ENCODE measurements at places on chromosomes 16 and 17. TPM values are rescaled to one million over a fixed set of nuclear protein-coding genes. Genes with fewer than 3 reads are reported as not detected.

Gene PIK3R5
- 89.4 TPM for total RNA-seq

Gene SEPTIN12
- total RNA-seq, result not detected

Gene NACA2
- not detected for total RNA-seq

Gene KRT25
- total RNA-seq, result not detected

Gene NFATC2IP
- 115 TPM for total RNA-seq

Gene SLC5A2
- 4.5 TPM for total RNA-seq

Gene SALL1
- total RNA-seq, result not detected

Gene ZNF423
- total RNA-seq, result not detected

Gene TEKT1
- total RNA-seq, result not detected

Gene IRX3
- not detected for total RNA-seq

Gene CACNB1
- total RNA-seq, result 25.7 TPM

Gene PROCA1
- total RNA-seq, result 17.4 TPM

Gene RHBDL1
- 2.2 TPM for total RNA-seq

Gene SSTR5
- total RNA-seq, result not detected

Gene KRT33A
- total RNA-seq, result not detected

Gene KRT31
- not detected for total RNA-seq

Gene TMEM235
- not detected for total RNA-seq

Gene CA7
- not detected for total RNA-seq

Measured in CD4-positive, alpha-beta memory T cell (primary cell).